Activated T-helper 1 cell treated with anti-CD3 and anti-CD28 coated beads, Interleukin-2, amount 50 U/mL, for 16 hours (primary cell): ENCODE measurements at places on chromosomes 6 and 20.

DNA sequence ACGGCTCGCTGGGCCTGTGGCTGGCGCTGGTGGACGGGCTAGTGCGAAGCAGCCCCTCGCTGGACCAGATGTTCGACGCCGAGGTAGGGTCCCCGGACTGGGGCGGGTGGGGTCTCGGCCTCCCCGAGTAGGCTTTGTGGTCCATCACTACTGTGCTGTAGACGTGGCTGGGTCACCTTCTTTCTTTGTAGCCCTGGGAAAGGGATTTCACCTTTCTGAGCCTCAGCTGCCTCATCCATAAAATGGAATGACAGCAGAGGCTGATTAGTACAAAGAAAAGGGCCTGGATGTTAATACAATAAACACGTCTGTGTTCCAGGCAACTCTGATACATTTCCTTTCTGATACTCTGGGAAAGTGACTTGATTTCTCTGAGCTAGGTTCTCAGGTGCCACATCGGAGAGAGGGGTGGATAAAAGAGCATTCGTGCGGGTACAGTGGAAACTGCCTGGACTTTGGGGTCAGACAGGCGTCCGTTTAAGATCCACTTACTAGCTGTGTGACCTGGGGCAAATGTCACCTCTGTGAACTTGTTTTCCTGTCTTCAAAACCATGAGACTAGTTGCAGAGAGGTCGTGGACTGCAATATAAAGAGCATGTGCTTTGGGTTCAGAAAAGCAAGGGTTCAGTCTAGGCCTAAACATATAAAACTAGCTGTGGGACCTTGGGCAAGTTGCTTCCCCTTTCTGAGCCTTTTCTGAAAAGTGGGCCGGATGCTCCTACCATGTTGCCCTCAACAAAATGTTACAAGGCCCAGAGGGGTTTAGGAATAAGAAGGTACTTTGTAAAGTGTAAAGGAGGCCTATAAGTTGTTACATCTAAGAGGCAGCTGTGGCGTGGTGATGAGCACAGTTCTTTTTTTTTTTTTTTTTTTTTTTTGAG is 896 bp downstream of the SYS1 start:
- DNase-seq = no peak

DNA sequence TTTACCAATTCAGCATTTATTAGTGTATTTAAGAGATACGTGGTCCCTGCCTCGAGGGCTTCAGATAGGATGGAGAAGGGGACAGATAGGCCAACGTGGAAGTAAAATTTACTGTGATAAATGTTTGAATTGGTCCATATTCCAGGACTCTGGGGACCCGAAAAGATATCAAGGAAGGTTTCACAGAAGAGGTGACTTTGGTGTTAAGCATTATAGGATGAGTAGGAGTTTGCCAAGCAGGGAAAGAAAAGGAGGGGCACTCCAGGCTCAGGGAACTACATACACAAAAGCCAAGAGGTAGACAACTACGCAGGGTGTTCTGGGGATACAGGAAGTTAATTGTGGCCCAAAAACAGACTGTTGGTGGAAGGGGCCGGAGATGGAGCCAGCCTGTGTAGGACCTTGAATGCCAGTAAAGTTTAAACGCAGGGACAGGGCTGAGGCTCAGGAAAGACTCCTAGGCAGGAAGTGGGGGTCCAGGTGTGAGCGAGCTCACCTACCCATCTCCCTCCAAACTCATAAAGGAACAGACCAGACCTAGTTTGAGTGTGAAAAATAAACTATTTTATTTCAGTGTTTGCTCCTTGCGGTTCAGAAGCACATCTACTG is 37.0 kb downstream of the TGM2 start:
- DNase-seq = no peak

DNA sequence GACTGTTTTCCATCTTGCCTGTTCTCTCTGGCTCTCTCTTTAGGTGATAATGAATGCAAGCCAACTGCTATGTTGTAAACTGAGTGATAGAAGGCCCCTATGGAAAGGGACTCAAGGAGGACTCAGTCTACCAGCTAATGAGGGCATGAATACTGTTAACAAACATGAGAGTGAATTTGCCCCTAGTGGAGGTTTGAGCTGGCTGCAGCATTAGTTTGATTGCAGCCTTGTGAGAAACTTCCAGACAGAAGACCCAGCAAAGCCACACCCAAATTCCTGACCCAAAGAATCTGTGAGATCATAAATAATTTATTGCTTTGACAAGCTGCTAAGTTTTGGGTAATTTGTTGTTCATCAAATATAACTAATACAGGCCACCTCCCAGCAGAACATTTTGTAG is 50.0 kb upstream of the PLCB1 start:
- DNase-seq = no peak

DNA sequence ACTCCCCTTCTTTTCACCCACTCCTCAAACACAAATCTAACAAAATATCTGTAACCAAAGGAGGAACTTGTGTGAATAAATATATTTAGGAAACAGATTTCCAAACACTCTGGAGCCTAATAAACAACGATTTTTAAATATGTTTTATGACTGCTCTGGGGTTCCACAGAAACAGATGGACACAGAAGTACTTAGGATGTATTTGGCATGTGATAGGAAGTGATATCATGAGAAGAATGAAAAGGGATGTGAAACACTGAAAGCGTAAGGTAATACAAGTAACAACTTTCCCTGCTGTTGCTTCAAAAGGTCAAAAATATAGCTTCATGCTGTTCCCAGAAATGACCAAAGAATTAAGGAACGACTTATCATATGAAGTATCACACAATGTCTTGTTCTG is 26.1 kb upstream of the ENPP1 start:
- no peak for DNase-seq
